ENCODE measurements at places on chromosomes 4 and X.

DNA sequence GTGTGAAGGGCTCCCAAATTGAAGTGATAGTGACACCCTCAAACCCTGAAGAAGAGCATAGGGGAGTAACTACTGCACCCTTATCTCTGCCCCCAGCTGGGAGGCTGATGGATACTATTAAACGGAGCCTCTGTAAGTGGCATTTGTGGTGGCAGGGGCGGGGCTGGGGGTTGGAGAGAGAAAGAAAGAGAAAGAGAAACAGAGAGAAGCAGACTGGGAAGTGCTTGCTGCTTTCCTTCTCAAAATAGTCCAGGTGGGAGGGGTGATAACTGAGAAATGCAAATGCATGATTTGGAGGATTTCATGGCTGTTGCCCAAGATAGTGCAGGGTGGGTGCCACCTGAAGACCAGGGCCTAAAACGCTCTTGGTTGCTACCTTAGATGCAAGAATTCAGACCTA, 253.5 kb upstream of the GATB start:
- peak; percentile 28 for DNase-seq

DNA sequence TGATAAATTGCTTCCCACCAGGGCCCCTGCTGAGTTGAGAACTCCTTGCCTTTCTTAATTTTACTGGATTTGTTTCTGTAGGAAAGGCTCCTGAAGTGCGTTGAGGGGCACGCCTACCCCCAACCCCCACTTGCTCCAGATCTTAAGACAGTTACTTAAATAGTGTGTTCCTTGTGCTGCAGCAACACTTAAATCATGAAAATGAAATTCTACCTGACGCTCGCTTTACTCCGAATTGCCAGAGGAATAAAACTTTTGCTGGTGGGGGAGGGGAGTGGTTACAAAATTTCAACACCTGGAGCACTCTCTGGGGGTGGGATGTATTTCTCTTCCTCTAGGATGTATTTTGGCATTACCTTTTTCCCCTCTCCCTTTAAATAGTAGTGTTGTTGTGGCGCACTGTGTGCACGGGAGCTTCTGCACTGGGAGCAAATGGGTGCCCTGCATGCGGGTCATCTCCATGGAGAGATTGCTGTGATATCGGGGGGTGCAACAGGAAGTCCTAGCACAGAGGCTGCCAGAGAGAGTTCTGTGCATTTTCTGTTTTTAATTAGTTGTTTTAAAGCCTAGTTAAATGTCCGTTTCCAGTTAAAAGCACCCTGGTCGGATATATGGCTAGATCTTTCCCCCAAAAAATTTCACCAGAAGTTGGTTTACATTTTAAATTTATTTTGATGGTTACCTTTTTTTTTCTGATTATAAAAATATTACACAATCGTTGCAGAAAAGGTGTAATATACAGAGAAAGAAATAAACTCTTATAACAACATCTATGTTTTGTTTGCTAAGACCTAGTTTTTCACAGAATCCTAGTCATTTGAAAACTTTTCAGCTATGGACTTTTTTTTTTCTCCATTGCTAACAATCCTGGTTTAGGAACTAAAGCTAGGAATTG, 207.7 kb downstream of the SOWAHB start:
- no peak for DNase-seq

GRCh38 chrX:14899607-14900006, 26.4 kb downstream of the MOSPD2 start:
- no peak for DNase-seq

DNA sequence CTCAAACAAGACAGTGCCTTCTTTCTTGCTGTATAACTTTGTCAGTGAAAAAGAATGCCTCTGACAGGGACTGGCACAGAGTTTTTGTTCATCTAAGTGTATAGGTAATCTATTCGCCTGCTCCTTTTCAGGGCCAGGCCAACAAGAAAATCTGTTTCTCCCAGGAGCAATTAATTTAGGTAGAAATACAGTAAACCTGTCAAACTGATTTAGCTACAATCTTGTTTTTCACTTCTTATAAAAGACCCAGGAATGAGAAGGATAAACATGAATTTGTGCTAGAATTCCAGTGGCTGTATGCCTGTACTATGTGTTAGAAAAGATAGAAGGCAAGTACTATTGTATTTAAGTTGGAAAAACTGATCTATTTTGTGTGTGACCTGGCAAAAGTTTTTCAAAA, 6.1 kb downstream of the TMA16 start:
- no peak for DNase-seq

DNA sequence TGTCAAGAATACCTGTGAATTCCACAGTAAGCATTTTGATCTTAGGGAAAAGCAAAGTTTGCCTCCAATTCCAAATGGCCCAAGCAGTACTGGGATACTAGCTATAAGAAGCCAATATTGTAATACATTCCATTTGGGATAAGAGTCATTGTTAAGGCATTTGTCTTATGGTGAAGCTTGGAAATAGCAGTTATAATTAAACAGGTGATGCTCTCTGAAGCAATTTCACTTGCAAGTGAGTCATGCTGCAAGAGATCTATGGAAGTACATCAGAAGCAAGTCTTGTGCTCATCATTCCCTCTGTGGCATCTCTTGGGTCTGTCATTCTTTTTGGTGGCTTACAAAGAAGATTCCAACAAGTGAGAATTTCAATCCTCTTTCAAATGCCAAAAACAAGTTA, 386.4 kb upstream of the RPS6KA3 start:
- DNase-seq: no peak

DNA sequence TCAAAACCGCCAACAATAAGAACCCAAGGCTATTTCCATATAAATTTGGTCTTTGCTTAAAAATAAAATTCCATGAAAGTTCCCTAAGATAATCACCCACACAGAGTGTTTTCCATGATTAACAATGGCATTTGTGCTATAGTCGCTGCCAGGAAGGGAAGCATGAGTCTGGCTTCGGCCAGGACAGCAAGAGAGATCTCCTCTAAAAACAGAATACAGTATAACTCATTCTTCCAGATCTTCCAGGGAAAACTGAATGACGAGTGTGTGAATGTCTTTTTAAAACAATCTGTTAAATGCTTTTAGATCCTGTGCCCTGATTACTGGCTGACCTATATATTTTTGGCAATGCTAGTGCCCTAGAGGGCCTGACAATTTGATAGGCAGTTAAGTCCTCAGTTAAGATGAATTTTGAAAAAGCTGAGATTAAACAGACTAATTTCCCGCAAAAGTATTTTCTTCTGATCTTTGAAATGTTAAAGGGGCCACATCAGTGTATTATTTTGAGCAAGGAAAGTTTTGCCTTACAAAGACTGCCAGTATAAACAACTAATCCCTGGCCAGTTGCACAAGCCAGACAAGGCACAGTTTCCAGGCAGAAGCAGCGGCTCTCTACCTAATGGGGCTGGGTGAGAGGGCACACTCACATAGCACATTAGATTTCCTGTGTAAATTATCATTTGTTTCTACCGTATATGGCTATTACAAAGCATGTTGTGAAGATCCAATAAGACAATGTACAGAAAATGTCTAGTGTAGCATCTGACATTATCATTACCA, 127.3 kb downstream of the DCHS2 start:
- DNase-seq: no peak

- DNase-seq: no peak
Observed at GRCh38 chr4:79661196-79661595, 253.2 kb upstream of the GK2 start.

DNA sequence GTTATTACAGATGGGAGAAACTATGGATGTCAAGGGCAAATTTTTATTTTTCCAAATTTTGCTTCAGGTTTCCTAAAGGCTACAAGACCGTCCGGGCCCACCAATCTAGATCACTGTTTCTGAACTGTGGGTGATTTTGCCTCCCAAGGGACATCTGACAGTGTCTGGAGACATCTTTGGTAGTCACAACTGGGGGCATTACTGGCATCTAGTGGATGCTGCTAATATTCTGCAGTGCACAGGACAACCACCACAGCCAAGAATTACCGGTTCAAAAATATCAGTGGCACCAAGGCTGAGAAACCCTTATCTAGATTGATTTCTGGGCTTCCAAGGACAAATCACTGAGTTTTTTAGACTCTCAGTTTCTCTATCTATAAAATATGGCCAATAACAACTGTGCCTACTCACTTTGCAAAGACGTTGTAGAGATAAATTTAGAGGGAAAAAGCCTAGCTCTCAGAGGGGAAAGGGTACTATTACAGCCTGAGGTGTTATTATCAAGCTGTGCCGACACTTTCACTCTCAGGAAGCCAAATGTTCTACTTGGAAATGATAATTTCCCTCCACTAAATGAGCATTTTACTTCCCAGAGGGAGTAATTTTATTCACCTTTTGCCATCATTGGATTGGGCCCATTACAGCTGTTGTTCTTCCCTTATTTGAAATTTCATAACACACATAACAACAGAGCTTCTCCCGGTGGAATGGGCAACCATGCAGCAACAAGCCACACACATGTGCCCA, 442.1 kb downstream of the CENPC start:
- DNase-seq: no peak

DNA sequence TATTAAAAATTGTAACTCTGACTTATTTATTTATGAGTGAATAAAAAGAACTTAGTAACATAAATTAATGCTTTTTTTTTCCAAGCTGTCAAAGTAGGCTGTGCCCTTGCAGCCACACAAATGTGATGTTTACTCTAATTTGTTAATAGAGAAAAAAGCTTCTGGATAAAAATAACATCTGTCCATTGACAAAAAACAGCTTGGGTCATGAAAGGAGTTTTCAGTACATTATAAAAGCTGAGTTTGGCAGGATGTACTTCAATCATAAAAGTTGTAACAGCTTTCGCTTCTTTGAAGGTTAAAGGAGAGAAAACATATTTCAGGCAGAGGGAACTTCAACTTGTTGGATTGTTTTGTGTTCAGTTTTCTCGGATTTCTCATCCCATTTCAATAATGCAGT, 105.6 kb downstream of the SLC4A4 start:
- no peak for DNase-seq

GRCh38 chr4:159150396-159150795, 47.5 kb downstream of the RAPGEF2 start:
- no peak for DNase-seq

DNA sequence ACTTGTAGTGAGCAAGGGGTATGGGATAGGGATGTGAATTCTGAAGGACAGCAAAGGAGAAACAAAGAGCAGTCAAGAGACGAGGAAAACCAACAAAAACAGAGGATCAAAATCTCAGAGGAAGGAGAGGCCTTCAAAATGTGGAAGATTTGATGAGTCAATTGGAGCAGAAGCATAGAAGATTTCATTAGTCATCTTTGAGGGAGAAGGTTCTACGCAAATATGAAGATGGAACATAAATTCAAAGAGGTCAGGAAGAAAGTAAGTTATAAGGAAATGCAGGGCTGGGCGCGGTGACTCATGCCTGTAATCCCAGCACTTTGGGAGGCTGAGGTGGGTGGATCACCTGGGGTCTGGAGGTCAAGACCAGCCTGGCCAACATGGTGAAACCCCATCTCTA, 35.4 kb downstream of the MID2 start:
- no peak for DNase-seq

DNA sequence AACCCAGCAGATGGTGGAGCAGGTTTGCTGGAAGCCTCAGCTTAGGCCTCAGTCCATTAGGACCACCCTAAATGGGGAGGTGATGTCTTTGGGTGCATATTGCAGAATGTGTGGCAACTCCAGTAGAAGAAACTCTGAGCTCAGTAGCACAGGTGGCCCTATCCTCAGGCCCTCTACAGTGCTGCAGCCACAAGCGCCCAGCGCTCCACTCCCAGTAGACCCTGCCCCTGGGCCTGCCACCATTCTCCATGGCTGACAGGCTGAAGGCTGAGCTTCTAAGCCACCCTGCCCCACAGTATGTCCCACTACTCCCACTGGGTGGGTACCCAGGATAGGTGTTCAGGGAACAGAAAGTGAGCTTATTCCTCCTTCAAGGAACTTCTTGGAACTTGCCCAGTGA, 162.8 kb upstream of the MAMLD1 start:
- DNase-seq: no peak

DNA sequence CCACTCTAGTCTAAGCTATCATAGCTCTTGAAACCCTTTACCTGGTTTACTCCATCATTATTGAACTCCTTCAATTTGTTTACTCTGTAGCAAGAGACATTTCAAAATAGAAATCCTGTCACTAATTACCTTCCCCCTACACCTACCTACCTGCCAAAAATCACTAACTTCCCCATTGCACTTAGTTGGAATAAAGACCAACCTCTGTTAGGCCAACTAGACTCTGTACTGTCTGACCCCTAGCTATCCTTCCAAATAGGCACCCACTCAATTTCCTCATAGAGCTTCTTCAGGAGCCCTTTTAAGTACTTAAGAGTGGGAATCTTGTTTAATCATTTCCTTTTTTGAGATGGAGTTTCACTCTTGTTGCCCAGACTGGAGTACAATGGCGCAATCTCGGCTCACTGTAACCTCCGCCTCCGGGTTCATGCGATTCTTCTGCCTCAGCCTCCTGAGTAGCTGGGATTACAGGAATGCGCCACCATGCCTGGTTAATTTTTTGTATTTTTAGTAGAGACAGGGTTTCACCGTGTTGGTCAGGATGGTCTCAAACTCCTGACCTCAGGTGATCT, 8.9 kb upstream of the CDKL2 start:
- DNase-seq: no peak

DNA sequence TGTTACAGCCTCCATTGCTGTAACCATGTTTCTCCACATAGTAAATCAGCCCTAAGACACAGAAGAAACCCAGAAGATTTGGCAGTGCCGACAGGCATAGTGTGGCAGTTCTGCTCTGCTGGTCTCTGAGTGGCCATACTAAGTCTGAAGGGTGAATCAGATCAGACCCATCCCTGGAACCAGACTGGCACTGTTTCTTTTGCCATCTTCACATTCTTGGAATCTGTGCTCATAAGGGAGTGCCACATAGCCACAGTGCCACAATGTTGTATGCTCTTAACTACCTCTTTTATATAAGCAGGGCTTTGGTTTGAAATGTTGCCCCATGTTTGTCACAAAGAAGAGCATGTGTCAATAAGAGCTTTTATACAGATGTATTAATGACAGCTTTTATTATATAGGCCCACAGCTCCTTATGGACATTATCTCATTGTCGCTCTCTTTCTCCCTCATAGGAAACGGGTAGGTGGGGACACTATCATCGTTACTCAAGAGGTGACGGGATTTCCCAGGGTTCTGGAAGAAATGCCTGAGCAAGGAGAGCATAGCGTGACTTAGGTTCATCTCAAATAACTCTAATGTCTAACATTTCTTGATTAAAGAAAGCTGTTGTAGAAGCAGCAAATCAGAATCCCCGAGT, 128.2 kb downstream of the CBR4 start:
- DNase-seq: no peak

DNA sequence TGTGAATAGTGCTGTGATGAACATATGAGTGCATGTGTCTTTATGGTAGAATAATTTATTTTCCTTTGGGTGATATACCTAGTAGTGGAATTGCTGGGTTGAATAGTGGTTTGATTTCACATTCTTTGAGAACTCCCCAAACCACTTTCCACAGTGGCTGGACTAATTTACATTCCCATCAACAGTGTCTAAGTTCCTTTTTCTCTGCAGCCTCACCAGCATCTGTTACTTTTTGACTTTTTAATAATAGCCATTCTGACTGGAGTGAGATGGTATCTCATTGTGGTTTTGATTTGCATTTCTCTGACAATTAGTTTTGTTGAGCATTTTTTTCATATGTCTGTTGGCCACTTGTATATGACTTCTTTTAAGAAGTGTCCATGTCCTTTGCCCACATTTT, 29.1 kb downstream of the JADE3 start:
- no peak for DNase-seq

- DNase-seq: no peak
Observed at GRCh38 chrX:13899607-13900006, 82.7 kb upstream of the GPM6B start.

Measured in stimulated activated CD4-positive, alpha-beta T cell treated with anti-CD3 and anti-CD28 coated beads, Interleukin-12 subunit alpha, Interleukin-12 subunit beta, amount 100 ng/mL, for 24 hours (primary cell).